Fibroblast of the conjunctiva (primary cell): ENCODE measurements at places on chromosomes 11 and 22.

- DNase-seq, result no peak
These were observed 92.2 kb downstream of the BRD1 start for GRCh38 chr22:49735411-49735900.

- no peak for DNase-seq
These were observed 310.0 kb downstream of the DCDC1 start for GRCh38 chr11:31059529-31059928.

GRCh38 chr22:46473021-46473779 lies 64.2 kb downstream of the CELSR1 start:
- no peak for DNase-seq

DNA sequence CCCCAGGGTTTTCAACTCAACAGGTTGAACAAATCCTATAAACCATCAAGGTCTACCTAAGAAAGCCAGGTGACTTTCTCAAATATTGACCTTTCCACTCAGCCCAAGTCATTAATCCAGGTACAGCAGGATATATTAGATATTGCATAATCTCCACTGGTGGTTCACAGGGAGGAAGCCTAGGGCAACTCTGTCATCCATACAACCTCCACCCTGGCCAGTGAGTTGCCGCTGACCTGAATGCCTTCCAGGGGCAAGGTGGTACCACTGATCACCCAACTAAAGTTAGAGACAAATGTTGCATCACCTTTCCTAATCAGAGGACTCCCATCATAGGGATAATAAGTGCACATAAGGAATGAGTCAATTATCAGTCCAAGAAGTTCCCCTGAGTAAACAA lies 22.9 kb downstream of the GUCD1 start:
- no peak for DNase-seq

DNA sequence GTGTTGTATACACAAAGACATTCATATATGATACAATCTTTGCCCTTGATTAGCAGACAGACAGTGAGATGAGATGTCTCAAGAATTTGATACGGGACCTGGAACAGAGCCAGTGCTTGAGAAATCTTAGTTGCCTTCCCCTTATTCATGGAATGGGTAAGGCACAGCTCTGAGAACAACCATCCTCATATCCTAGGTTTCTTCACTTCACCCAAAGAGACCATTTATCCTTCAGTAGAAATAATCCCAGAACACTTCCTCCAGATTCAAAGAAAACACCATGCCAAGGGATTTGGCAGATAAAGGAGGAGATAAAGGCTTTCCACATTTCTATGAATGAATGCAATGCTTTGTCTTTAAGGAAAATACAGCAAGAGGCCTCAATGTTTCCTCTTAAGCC lies 8.8 kb upstream of the IZUMO1R start:
- DNase-seq, result no peak

DNA sequence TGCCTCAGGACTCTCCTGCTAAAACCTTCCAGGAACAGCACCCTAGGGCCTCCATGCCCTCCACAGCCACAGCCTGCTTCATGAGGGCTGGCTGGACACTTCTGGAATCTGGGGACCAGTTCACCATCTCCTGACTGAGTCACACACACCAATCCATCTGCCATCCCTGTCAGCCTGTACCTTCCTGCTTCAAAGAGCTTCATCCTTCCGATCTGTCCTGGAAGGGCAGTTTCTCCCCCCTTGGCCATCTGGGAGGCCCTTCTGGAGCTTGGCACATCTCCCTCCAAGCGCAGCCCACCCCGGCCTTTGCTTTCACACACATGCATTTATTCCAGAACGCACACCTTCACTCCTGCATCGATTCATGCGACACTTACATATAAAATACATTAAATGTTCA lies 13.0 kb downstream of the APBB1 start:
- no peak for DNase-seq

- DNase-seq, result no peak
These were observed 37.0 kb upstream of the SOX6 start for GRCh38 chr11:16393340-16393739.

DNA sequence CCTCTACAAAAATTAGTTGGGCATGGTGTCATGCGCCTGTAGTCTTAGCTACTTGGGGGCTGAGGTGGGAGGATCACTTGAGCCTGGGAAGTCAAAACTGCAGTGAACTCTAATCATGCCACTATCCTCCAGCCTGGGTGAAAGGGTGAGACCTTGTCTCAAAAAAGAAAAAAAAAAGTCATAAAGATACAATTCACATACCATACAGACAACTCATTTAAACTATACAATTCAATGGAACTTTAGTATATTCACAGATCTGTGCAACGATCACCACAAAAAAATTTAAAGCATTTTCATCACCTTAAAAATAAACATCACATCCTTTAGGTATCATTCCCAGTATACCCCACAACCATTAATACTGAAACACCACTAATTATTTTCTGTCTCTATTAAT lies 201.2 kb downstream of the PGR start:
- no peak for DNase-seq

- DNase-seq, result no peak
These were observed 1.3 kb upstream of the ZNF70 start for GRCh38 chr22:23752090-23752691.

DNA sequence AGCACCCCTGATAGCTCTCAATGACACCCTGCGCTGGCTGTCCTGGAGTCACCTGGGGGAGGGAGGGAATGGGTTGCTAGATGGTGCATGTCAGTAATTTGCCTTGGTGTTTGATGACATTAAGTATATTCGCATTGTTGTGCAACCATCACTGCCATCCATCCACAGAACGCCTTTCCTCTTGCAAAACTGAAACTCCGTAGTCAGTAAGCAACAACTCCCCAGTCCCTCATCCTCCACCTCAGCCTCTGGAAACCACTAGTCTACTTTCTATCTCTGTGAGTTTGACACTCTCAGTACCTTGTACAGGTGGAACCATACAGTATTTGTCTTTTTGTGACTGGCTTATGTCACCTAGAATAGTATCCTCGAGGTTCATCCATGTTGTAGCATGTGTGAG lies 62.6 kb downstream of the PKNOX2 start:
- no peak for DNase-seq

DNA sequence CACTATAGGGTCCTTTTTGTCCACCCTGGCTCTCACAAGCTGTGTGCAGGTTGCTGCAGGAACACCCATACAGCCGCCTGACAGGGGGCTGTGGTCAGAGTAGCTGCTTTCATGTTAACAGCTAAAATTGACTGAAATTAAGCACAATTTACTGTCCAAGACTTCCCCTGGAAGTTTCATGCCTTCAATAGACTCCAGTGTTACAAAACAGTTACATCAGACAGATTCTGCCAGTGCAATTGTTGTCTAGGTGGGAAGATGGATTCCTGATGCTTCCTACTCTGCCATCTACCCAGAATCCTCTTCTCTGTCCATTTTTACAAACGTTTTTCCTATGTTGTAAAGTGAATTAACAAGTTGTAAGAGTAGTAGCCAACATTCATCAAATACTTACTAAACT lies 5.3 kb upstream of the TSKU start:
- no peak for DNase-seq

GRCh38 chr11:11944444-11944843 lies 64.0 kb downstream of the DKK3 start:
- no peak for DNase-seq

GRCh38 chr22:30743257-30744020 lies 48.8 kb downstream of the OSBP2 start:
- no peak for DNase-seq

- DNase-seq, result peak; percentile 21
These were observed 98.0 kb upstream of the ASPHD2 start for GRCh38 chr22:26330971-26331625.

GRCh38 chr22:24421428-24421931 lies 5.9 kb upstream of the ADORA2A start:
- DNase-seq, result no peak

DNA sequence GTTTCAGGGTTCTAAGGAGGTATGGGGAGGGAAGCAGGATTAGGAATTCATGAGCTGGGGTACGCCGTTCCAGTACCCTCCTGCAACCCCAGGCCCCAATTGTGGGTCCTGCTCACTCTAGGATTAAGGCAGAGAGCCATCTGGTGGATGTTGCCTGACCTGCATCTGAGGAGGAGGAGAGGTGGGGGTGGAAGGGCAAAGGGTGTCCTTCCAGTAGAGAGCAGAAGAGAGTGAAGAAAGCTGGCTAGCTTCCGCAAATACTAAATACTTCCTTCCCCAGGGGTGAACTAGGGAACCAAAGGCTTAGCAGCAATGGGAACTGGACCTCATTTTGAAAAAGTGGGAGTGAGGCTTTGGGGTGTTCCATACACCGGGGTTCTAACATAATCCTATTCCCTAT lies 10.6 kb downstream of the LRRC51 start:
- peak; percentile 57 for DNase-seq

GRCh38 chr11:108135845-108136544 lies 14.6 kb downstream of the ACAT1 start:
- peak; percentile 27 for DNase-seq

DNA sequence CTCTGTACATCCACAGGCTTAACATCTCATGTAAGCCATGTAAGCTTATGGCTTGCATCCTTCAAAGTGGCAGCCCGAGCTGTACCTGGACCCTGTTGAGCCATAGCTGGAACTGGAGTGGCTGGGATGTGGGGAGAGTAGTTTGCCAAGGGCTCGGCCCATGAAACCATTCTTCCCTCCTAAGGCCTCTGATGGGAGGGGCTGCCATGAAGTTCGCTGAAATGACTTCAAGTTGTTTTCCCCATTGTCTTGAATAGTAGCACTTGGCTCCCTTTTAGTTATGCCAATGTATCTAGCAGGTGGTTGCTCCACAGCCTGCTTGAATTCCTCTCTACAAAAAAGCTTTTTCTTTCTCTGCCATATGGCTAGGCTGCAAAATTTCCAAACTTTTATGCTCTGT lies 5.2 kb upstream of the CHORDC1 start:
- DNase-seq, result no peak

DNA sequence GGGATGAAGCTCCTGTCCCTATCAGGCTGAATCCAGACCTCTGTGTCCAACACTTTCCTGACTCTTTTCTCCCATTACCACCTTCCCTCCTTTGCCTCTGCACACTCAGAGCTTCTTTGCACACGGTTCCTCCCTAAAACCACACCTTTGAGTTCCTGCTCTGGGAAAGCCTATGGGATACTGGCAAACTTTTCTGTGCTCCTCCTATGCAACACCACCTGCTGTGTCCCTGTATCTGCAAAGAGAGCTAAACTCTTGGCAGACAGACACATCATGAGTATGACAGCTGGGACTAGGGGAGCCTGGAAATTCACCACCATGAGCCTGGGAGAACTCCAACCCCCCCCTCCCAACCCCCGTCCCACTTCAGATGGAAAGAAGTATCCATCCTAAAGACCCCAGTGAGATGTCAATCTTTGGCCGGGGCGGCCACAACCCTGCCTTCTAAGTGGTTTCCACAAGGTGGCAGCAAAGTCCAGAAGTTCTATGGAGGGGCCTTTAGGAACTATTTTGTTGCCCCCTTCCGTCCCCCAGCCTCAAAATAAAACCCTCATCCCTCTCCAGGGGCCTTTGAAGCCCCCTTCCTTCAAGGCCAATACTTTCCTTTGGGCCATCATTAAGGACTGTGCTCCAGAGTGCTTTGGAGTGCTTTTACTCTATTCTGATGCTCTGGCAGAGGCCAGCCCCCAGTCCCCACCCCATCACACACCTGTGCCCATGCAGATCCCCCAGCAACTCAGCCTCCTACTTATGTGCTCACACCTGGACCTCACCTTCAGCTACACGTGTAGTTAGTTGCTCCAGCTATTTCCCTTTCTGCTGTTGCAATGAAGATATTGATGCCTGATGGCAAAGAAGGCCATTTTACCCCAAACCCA lies 19.4 kb downstream of the HTR3A start:
- no peak for DNase-seq

- peak; percentile 65 for DNase-seq
These were observed 24.0 kb downstream of the TRIM66 start for GRCh38 chr11:8658321-8659057.

DNA sequence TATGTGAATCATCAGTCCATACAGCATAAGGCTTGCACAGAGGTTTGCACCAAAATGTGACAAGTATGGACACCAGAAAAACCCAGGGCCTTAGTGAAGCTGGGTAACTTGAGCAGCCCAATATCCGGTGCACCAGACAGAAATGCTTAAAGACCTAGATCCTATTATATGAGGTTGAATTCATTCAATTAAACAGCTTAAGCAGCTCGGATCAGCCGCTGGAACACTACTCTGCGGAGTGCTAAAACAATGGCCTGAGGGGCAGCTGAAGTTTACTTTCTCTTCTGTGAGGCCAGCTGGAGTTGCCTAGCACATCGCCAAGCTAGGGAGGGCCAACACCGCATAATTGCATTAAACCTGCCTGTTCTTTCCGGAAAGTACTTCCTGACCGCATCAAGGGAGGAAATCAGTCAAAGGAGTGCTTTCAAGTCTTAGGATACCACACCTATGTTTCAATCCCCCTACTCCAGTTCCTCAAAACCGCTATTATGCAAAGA lies 17.0 kb upstream of the FAM181B start:
- no peak for DNase-seq

GRCh38 chr11:71504531-71504930 lies 22.5 kb upstream of the KRTAP5-7 start:
- DNase-seq, result no peak

DNA sequence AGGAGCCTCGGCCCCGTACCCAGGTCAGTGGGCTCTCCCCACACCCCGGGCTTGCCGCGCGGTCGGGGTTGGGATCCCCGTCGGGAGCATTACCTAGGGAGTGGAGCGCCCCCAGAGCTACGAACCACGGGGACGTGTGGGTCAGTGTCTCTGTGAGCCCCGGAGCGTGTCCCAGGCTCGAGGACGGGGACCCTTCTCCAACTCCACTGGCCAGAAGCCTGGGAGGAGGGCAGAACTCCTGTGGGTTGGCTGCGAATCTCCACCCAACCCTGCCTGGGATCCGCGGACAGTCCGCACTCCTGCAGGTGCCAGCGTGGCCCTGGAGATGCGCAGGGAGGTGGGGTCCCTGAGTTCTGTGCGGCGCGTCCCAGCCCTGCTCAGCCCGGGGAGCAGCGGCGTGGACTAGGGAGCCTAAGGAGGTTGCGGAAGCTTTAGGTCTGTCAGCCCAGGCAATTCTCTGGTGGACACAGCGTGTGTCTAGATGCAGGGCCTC lies 346 bp downstream of the PPFIBP2 start:
- DNase-seq, result no peak

- no peak for DNase-seq
These were observed 12.4 kb upstream of the PRRG4 start for GRCh38 chr11:32817181-32817851.

DNA sequence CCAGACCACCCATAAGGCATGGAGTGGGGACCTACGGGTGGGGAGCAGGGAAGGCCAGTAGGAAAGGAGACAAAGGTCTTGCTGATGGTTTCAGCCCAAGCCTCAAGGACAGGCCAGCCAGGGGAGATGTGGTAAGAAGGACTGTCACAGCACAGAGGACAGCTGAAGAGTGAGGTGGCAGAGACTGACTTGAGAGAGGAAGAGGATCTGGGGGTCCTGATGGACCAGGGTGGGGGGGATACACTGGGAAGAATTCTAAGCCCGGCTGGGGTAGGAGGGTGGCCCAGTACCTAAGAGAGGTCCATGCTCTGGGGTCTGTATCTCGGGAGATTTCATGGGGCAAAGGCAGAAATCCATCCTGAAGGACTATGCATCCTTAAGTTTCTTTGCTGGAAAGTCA lies 66.1 kb upstream of the THY1 start:
- DNase-seq, result no peak

- DNase-seq, result no peak
These were observed 731.0 kb upstream of the CNTN5 start for GRCh38 chr11:98289617-98290263.

GRCh38 chr11:134488913-134489312 lies 76.9 kb upstream of the B3GAT1 start:
- DNase-seq, result no peak
